ENCODE measurements at places on chromosomes 6 and 20.

DNA sequence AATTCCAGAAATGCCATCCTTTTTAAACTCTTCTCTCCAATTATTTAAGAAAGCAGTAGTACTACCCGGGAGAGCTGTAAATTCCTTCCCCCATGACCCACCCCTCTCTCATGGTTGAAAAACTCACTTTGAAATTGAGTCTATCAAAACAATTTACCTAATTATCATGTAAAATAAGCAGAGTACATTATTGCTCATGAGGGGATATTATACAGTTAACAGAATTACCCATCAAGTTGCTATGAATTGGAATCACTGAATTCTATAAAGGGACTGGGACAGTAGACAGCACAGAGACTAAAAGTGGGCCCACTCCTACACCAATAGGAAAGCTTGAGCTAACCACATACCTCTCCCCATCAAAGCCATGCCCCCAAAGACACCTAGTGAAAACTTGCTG, 16.3 kb downstream of the JAG1 start:
- no peak for DNase-seq

DNA sequence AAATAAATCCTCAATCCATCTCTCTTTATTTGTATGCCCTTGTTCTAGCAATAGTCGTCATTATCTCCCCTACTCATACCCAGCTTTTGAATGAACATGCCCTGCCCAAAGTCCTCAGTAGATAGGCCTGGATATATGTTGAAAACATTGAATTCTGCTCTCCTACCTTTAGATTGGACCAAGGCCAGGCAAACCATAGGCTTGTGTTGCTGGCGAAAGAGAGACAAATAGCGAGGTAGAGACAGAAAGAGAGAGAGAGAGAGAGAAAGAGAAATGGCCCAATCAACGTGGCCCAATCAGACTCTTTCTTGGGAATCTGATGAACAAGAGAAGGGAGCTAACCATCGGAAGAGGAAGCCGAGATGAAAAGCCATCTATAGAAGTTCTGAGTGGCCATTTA, 45.2 kb downstream of the NEDD9 start:
- DNase-seq: no peak

DNA sequence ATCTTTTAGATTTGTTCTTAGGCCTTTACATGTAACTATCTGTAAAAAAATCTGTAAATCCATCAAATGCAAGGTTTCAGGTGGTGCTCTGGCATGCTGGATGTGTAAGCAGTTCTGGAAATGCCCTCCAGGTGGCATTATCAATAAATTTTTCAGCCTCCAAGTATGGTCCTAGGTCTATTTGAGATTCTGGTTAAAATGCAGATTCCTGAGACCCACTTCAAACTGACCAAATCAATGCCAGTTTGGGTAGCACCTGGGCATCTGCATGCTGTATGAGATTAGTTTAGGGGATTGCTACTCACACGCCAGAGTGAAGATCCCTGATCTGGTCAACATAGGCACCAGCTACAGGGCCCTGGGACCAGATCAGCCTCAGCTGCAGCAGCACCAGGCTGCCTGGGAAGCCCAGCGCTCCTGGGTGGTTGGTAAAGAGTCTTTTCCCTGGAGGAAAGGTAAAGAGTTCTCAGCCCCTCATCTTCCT, 507.3 kb upstream of the CITED2 start:
- DNase-seq: peak; percentile 15

DNA sequence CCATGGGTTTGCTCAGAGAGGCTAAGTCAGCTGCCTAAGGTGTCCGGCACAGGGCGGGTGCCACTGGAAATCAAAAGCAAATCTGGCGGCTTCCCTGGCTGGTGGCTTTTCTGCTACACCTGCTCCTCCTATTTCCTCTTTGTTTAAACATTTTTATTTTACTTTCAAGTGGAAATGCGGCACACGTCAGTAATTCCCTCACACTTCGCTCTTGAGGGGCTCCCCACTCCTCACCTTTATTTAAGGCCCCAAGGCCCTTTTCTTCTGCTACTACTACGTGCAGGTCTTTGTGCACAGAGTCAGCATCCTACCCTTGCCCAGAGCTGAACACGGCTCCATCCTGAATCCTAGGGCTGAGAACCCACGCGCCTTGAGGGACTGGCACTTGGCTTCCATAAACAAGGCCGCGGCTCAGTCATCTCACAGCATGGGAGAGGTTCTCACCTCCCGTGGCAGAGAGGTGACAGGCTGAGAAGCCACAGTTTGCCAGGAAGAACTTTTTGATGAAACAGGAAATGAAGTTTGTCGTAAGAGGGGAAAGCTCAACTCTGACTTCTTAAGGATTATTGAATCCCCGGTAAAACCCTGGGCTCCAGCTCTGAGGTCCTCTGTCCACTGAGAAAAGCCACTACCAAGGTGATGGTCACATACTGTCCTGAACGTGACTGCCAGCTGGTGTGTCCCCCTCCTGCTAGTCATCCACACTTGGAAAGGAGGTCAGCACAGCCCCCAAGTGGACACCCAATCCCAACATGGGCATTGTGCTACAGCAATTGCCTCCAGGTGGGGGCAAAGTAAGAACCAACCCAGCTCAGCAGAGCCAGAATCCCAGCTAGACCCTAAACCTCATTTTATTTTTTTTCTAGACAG, 48.0 kb downstream of the NFATC2 start:
- DNase-seq: no peak

GRCh38 chr6:143362192-143362558, 88.3 kb downstream of the ADAT2 start:
- no peak for DNase-seq

- DNase-seq: no peak
These were observed 106.3 kb downstream of the SCML4 start for GRCh38 chr6:107717781-107718180.

- peak; percentile 61 for DNase-seq
These were observed 61.4 kb upstream of the ZNF217 start for GRCh38 chr20:53654932-53655624.

DNA sequence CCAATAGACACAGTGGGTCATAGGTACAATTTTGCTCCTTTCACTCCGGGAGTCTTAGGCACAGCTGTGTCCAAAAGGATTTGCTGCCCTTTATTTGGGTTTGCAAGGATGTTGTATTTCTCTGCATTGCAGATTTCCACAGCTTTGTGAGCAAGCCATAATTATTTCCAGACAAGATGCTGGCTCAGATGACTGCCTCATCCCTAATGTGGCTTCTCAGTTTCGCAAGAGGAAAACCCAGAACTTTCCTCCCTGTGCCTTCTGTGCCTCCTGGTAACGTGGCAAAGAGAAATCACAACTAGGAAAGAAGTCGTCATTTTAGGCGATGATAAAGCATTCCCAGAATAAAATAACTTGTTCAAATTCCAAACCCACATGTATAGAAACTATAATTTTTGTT, 33.7 kb downstream of the FAM50B start:
- no peak for DNase-seq

GRCh38 chr6:4377603-4378002, 242.2 kb upstream of the ECI2 start:
- no peak for DNase-seq

GRCh38 chr20:2771631-2772080, 28.8 kb downstream of the CPXM1 start:
- no peak for DNase-seq

GRCh38 chr6:138289739-138290138, 71.4 kb upstream of the PBOV1 start:
- DNase-seq: no peak

- DNase-seq: no peak
These were observed 512.8 kb upstream of the CHD6 start for GRCh38 chr20:42130810-42131596.

- DNase-seq: no peak
These were observed 138.4 kb upstream of the STXBP5 start for GRCh38 chr6:147065786-147066185.

DNA sequence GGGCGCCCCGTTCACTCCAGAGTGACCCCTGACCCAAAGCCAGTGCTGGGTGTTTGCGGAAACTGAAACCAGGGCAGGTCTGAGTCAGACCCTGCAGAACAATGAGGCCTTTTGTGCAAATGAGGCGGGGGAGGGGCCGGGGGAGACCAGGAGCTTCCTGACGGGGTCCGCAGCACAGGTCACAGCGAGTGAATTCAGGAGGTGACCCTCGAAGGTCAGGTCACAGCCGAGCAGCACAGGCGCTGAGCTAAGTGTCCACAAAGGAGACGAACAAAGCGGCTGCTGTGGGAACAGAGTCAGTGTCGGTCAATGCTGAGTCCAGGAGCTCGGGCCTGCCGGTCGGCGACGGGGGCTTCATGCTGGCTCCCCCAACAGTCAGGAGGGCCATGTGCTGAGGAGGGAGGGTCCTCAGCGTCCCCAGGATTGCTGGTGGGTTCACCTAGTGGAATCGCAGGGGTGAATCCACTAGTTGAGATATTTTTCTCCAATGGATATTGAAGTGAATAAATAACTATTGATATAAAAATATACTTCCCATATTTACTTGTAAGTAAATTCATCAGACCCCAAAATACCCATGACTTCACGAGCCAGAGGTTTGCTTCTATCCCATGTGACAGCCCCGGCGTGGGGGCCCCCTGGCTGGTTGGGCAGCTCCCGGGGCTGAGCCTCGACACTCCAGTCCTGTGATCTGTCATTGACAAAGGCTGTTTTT, 188.4 kb upstream of the SULF2 start:
- no peak for DNase-seq

DNA sequence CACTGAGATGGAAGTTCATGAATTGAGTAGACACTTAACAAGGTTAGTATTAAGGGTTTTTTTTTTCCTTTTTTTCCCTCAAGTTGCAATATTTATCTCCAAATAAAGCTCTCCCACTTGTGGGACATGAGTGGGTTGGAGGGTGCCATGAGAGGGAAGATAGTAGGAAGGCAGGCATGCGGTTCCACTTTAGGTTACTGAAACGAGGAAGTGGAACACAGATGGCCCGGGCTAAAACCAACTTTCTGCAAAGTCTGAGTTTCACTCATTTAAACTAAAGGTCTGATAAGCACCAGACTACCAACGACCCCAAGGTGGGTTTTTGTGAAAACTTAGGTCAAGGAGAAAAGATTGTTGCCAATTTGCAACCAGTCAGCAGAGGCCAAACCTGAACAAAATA, 42.2 kb downstream of the TBC1D7 start:
- peak; percentile 60 for DNase-seq

DNA sequence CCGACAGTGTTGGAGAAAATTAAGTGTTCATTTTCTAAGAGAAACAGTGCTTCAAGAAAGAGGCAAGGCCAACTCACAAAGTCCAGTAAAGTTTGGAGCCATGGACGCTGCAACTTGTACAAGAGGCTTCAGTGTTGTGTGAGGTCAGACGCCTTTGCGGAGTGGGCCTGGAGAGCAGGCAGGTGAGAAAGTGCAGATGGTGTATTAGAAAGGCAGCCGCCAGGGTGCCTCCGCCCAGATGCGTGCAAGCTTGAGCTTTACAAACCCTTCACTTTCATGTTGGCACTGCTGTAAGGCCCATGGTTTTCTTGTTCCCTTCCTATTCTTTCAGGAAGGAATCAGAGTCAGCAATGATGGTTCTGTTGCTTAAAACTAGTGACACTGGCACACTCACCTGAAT, 25.4 kb upstream of the EXOC2 start:
- no peak for DNase-seq

DNA sequence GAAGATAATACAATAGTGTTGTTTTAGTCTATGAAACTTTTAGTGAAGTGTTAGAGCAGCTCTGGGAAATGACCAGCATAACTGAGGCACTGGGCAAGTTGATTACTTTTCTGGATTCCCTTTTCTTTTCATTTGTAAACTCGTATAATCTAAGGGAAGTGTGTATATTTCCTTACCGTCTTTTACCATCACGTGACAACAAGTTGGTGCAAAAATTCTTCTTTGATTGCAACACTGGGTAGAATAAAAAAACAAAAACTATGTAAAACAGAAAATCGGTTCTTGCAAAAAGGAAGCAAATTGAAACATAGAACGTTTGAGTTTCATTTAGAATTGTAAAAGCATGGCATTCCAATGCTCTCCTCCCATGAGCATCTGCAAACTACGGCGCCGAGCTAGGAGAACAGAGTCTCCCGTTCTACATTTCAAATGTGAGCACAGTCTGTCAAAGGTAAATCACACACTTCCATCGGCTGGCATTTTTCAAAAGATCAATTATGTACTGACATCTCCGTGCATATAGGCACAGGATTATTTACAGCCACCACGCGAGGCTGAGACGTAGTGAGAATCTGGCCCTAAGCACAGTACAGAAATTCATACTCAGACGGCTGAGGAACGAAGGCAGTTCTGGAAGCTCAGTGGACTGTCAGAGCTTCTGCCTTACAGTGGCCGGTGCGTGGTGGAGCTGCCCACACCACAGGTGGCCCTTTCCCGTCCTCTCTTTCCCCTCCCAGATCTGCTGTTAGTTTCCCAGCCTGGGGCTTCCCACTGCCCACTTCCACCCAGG, 314.0 kb downstream of the BMP7 start:
- no peak for DNase-seq

DNA sequence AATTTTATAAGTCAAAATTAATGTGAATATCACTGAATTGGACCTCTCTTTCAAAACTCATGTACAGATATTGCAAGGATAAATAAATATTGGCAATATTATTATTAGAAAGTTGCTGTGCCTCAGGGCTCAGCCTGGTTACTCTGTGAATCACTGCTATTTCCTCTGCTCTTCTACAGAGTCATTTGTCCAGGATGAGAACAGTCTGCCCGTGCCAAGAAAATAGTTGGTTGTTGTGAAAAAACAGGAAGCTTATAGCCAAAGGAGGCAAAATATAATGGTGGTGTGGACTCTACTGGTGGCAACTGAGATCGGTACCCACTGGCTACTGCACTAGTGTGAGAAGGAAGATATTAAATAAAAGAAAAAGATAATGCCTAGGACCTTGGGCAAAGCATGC, 93.6 kb downstream of the RIMS1 start:
- no peak for DNase-seq

DNA sequence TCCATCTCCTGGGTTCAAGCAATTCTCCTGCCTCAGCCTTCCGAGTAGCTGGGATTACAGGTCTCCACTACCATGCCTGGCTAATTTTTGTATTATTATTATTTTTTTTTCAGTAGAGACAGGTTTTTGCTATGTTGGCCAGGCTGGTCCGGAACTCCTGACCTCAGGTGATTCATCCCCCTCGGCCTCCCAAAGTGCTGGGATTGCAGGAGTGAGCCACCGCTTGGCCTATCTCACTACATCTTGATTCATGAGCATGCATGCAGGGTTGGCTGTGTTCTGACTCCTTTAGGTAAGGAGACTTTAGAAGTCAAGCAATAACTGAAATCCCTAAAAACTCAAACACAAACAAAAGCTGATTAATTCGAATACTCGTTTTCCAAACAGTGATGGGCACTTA, 80.9 kb downstream of the GJA1 start:
- no peak for DNase-seq

- no peak for DNase-seq
These were observed 45.0 kb upstream of the MOXD1 start for GRCh38 chr6:132446141-132446854.

- no peak for DNase-seq
These were observed 33.2 kb upstream of the IGF2R start for GRCh38 chr6:159935633-159936032.

GRCh38 chr6:26163427-26164119, 76.3 kb downstream of the HFE start:
- no peak for DNase-seq

Measured in HL-60 (cell line).